Activated CD4-positive, alpha-beta memory T cell treated with anti-CD3 and anti-CD28 coated beads for 36 hours (primary cell): ENCODE measurements at places on chromosomes 13 and 19. TPM values are rescaled to one million over a fixed set of nuclear protein-coding genes. Genes with fewer than 3 reads are reported as not detected.

DNA sequence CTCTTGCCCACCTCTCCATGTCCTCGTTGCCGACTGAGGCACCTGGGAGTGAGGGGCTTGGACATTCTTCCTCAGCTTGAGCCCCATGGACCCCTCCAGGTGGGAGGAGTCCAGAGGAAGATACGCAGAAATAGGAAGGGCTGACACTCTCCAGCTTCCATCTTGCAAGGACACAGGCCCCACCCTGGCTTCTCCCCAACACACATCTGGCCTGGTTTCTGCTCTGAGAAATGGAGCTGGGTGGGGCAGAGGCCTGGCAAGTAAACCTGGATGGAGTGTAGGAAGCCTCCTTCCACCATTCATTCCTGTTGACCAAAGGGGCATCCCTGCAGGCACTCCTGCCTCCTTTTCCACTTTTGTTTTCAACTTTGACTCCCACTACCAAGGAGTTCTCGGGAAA lies 50.5 kb downstream of the NFIX start:
- H3K36me3 ChIP-seq, result no peaks in the 10 kb centered on the region
- DNase-seq, result no peak
- H3K27me3 ChIP-seq, result no peaks in the 10 kb centered on the region
- no peak overlapping the region for H3K4me3 ChIP-seq

The STRN4 gene
- 59.3 TPM for total RNA-seq

GRCh38 chr19:3788996-3789778 lies 3.0 kb upstream of the MATK start:
- H3K27me3 ChIP-seq, result no peaks in the 10 kb centered on the region
- peaks cover 8% of the 10 kb centered on the region for H3K4me1 ChIP-seq
- no peak overlapping the region for H3K4me3 ChIP-seq
- H3K36me3 ChIP-seq, result no peaks in the 10 kb centered on the region

DNA sequence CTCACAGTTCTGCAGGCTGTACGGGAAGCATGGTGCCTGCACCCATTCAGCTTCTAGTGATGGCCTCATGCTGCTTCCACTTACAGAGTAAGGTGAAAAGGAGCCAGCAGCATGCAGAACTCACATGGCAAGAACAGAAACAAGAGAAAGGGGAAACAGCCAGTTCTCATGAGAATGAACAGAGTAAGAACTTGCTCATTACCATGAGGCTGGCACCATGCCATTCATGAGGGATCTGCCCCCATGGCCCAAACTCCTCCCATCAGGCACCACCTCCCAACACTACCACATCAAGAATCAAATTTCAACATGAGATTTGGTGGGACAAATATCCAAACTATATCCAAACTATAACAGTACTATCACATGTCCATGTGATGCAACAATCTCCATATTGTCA lies 72.1 kb downstream of the KATNAL1 start:
- no peaks in the 10 kb centered on the region for H3K4me1 ChIP-seq
- no peak for DNase-seq
- H3K27me3 ChIP-seq, result no peaks in the 10 kb centered on the region

The UNC13A gene
- total RNA-seq, result 0.02 TPM

DNA sequence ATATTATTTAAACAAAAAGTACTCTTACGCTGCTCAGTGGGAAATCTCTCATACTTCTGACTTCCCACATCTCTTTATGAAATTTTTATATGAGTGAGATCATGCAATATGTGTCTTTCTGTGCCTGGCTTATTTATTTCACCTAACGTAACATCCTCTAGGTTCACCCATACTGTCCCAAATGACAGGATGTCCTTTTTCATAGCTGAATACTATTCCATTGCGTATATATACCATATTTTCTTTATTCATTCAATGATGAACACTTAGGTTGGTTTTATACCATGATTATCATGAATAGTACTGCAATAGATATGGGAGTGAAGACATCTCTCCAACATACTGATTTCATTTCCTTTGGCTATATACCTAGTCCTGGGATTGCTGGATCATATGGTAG lies 57.8 kb upstream of the TPP2 start:
- peaks cover 5% of the 10 kb centered on the region for H3K36me3 ChIP-seq
- no peak overlapping the region for H3K27ac ChIP-seq
- H3K4me1 ChIP-seq, result peaks cover under 1% of the 10 kb centered on the region
- H3K4me3 ChIP-seq, result no peak overlapping the region

The KASH5 gene
- 2.6 TPM for total RNA-seq

The MISP3 gene
- total RNA-seq, result 2.4 TPM

- no peak overlapping the region for H3K27ac ChIP-seq
- no peaks in the 10 kb centered on the region for H3K27me3 ChIP-seq
- H3K4me3 ChIP-seq, result no peak overlapping the region
- no peak for DNase-seq
Observed at GRCh38 chr13:39818953-39819352, 163.5 kb downstream of the COG6 start.

DNA sequence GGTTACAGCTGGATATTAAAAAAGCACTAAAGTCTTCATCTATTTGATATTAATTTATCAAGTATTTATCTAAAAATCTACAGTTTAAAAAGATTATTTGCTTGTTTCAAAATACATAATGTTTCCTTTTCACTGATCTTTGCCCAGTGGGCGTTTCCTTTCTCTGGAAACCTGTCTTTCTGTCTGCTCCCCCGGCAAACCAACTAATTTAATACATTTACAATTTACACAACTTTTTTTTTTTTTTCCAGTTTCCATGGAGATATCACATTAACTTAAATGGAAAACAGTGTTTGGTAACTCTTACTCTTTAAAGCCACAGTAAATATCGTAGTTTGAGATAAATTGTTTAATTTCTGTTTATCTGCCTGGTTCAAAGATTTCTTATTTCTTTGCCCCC lies 5.3 kb downstream of the GPC6 start:
- peaks cover 24% of the 10 kb centered on the region for H3K27me3 ChIP-seq
- H3K27ac ChIP-seq, result no peak overlapping the region
- no peak for DNase-seq
- H3K4me3 ChIP-seq, result no peak overlapping the region
